ENCODE measurements at places on chromosomes 6 and 20.
A peak's percentile ranks its signal among the peaks of the same experiment; 100 is the strongest.

DNA sequence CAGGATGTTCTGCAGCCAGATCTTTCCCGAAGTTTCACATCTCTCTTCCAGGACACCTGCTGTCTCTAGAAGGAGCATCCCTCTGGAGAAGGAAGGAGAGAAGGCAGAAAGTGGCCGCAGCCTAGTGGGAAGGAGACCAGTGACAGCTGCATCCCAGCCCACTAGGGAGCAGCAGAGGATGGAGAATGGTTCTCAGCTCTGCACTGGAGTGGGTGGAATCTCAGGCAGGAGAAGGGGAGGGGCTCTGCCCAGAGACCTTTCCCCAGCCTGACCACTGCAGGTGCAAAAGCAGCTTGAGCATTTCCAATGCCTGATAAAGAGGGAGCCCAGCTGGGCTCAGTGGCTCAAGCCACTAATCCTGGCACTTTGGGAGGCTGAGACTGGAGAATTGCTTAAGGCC is 32.3 kb downstream of the NCR2 start:
- DNase-seq: peak; percentile 92

DNA sequence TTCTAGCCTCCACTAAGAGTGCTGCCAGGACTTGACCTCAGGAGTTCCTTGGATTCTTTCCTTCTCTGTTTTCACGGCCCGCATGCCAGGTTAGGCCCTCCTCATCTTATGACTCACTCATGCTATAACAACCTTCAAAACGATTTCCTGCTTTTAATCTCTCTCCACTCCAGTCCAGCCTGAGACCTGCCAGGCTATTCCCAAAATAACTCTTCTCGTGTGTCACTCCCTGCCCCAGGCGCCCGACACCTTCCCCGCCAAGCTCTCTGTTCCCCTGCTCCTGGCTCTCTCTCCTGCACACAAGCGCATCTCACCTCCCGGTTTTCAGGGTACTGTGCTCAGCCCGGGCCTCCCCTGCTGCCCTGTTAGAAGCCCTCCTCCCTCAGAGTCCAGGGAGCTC is 64.1 kb upstream of the RPS6KA2 start:
- DNase-seq: no peak

GRCh38 chr6:91691449-91691848 is 1104.6 kb upstream of the MAP3K7 start:
- DNase-seq: no peak

DNA sequence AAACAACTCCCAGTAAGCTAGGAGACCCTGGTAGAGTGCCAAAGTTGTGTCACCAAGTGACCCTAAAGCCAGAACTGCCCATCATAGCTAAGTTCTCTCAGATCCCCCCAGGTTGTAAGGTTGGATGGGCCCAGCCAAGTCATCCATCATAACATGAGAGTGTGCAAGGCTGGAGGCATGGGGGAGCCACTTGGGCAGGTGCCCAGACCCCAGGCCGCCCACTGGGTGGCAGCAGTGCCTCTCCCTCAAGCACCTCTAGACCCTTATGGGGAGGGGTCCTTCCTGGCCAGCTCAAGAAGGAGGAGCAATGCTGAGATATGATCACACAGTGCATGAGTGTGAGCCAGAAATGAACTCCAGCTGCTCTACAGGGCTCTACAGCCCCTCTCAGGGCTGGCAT is 154.5 kb downstream of the MYLK4 start:
- peak; percentile 21 for DNase-seq

DNA sequence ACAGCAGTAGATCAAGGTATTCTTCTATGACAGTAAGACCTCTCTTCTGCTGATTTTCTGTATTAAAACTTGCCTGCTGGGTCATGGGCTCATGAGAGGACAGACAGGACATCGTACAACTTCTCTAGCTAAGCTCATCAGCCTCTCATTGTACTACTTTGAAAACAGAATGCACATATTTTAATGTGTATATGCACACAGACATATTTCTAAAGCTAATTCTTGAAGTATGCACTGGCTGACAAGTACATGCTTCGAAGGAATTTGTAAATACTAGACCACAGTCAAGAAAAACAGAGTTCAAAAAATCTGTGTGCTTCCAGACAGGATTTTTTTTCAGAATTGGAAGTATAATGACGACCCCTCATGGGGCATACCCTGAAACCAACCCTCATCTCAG is 81.7 kb upstream of the CD83 start:
- no peak for DNase-seq

DNA sequence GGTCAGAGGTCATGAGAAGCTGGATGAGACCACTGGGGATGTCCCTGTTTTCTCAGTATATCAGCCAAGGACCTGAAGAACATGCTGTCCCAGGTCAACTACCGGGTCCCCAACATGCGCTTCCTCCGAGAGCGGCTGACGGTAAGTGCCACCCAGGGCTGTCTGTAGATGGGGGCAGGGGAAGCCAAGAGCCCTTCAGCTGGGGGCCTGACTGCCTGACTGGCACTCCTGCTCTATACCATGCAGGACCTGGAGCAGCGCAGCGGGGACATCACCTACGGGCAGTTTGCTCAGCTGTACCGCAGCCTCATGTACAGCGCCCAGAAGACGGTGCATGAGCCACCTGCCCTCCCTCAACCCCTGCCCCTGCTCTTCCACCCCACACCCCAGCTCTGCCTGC is 25.1 kb downstream of the PLCG1 start:
- no peak for DNase-seq

DNA sequence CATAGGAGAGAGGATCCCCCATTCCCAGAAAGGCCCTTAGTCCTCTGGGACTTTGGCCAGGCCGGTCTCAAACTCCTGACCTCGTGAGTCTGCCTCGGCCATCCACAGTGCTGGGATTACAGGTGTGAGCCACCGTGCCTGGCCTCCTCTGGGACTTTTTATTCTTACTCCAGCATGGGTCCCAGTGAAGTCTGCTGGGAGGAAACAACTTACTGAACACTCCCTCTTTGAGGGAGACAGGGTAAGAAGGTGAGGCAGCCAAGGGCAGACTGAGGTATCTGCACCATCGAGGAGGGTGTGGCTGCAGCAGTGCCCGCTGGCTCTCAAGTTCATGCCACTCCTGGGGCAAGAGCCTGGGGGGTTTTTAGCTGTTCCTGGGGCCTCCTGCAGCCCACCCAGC is 2.4 kb downstream of the BAK1 start:
- no peak for DNase-seq

- peak; percentile 92 for DNase-seq
Measured at GRCh38 chr6:93731306-93731705, 311.9 kb upstream of the EPHA7 start.

DNA sequence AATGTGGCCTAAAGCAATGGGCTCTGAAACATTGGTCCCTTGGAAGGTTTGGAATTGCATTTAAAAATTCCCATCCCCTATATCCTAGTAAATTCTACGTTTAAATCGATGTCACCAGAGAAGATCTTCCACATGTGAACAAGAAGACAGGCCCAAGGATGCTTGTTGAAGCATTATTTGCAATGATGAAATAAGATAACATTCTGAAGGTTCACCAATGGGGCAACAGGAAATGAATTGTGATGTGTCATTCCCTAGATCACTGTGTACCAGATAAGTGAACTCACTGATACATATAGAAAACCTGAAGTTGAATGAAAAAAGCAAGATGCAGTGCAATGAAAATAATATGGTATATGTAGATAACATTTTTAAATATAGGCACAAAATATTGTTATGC is 464.3 kb upstream of the BTBD3 start:
- DNase-seq: no peak

DNA sequence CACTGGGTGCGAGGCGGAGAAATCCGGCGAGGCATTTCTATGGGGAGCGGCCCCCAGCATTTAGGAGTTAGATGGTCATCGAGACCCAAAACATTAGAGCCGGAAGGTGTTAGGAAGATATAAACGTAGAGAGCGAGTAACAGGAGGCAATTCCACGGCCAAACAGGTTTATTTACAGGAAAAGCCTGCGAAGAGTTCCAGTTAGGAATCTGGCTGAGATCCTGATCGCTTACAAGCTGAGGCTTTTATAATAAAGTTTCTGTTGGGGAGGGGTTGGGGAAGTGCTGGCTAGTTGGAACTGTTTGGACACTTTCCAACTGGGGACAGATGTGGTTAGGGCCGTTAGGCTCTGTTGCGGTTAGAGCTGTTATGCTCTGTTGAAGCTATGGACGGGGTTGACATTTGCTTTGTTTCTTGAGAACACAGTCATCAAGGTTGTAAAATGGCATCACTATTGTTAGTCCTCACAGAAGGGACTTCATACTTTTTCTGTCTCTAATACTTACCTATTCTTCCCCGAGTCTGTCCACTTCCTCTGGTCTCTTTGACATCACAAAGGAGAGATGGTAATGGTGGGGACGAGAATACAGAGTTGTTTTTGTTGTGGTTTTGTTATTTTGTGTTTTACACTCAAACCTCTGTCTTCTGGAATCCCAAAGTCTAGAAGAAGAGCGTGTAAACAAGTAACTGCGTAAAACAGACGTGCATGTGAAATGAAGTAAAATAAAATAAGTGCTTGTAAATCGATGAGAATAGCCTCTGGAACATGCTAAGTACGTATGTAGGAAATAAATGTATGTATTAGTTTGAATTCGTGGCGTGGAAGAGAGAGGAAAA is 554 bp upstream of the ZSCAN31 start:
- peak; percentile 76 for DNase-seq

DNA sequence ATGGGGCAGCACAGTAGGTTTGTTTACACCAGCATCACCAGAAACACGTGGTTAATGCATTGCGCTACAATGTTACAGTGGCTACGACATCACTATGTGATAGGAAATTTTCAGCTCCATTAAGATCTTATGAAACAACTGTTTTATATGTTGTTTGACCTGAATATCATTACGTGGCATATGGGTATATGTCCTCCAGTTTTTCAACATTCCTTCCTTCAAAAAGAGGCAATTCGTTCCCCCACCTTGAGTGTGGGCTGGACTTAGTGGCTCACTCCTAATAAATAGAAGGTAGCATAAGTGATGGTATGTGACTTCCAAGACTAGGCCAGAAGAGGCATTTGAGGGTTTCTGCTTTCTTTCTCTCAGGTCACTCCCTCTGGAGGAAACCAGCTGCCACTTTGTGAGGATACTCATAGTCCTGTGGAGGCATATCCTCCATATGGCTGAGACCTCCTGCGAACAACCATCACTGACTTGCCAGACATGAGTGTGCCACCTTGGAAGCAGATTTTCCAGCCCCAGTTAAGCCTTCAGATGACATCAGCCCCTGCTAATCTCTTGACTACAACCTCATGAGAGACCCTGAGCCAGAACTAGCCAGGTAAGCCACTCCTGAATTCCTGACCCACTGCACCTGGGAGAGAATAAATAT is 2.3 kb upstream of the TRAM2 start:
- peak; percentile 40 for DNase-seq

DNA sequence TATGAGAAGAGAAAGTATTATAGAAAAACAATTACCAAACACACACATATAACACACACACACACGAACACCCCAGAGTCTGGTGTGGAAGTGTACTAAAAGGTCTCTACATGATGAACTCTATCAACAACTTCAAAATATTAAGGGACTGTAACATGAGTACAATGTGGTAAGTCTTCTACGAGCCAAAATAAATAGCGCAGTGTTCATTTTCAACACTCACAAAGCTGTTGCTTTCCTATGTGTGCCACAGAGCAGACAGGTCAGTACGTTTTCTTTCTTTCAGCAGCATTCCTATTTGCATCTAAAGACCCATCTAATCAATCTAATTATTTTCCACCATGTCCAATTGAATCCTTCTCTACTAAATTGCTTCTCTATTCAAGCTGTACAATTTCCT is 12.1 kb upstream of the CNKSR3 start:
- DNase-seq: no peak

DNA sequence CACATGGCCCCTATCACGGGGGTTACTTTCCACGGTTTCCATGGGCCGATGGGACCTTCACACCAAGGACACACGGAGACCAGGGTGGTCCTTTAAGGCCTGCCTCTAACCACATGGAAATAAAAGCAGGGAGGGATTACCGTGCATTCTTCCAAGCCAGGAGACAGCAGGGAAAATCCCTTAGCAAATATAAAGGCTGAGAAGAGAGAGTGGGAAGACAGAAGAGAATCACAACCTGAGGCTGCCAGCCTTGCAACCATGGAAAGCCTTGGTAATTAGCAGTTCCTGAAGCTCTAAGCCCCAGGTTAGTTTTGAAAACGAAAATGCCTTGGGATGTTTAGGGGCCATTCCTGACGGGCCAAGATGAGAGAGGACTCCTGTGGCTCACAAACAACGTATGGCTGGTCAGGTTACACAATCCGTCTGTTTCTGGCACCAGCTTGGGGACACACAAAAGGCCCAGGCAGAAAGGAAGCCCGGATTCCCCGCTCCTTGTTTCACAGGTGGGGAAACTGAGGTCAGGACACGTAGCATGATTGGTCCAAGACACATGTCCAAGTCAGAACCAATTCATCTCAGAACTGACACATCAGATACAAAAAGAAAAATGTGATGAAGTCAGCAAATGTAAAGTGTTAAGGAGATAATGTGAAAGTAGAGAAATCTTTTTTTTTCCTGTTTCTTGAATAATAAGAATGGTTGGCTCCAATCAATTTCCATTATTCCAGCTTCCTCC is 2.8 kb downstream of the PREX1 start:
- DNase-seq: peak; percentile 62

DNA sequence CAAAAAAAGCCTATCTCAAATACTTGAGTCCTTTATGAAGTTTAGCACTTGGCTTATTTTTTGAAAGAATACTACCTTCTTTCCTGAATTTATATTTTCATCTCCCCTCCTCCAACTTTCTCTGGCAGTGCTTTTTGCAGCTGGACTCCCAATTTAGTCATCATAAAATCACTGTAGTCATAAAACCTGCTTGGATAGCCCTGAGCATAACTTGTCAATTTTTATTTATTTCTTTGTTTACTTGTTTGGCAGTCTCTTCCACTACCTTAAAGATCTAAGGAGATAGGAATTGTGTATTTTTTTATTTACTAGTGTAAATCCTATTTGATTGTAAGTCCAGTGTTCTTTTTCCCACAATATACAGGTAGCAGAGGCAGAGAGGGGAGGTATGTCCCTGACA is 11.2 kb upstream of the EDN1 start:
- DNase-seq: no peak

DNA sequence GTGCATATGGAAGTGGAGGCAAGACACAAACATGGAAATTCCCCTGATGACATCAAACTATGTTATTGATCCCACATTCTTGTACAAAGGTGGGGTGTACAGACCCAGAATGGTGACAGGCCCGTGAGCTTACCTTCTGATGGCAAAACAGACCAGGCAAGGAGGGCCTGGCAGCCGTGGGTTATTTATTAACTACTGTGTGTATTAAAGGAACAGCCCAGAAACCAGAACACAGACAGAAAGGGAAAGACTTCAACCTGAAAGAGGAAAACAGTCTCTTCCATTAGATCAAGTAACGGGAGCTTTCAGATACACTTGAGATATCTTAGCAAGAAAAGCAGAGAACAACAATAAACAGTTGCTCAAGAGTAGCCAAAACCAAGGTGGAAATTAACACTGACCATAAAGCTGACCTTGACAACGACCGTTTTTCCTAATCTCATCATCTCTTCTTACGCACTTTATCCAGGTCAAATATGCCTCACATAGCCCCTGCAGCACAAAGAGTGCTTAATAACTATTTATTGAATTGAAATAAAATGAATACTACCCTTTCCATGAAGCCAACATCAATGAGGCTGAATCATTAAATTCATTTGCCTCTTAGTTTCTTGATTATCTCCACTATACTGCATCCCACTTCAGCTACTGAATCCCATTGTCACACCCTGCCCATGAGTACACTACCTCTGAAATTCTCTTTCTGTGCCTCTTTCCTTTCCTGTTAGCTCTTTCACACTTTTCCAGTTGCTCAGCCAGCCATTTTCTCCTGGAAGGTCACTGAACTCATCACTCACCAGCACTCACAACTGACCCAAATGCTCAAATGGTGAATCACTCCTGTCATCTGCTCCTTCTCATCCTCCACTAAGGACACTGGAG is 67.4 kb downstream of the MOXD1 start:
- no peak for DNase-seq
